ENCODE measurements at places on chromosomes 1 and 21. TPM values are rescaled to one million over a fixed set of nuclear protein-coding genes. Genes with fewer than 3 reads are reported as not detected.

- peak; percentile 48 for DNase-seq
- H3K27me3 ChIP-seq: no peaks in the 10 kb centered on the region
- H3K4me3 ChIP-seq: no peak overlapping the region
- H3K4me1 ChIP-seq: peaks cover 5% of the 10 kb centered on the region
- no peaks in the 10 kb centered on the region for H3K36me3 ChIP-seq
- no peak overlapping the region for H3K27ac ChIP-seq
Observed at GRCh38 chr1:94636624-94637023, 95.1 kb upstream of the F3 start.

DNA sequence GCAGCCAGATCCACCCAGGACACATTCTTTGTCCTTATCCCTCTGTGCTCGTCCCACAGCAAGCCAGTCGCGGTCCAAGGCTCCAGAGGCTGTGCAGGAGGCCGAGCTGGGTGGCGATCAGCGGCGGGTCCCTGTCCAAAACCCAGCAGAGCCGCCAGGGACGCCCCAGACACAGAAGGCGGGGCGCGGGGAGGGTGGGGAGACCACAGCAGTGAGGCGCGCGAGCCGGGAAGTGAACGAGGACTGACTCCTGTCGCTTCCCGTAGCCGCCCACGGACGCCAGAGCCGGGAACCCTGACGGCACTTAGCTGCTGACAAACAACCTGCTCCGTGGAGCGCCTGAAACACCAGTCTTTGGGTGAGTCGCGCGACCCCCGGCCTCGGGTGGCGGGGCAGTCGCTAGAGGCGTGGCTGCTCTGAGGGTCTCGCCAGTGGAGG, at the start of gene LGALS8:
Gene LGALS8 (plus strand): TSS at position 279 of the 438 bp plus-strand sequence. CDS start 2,089 bp downstream, outside the sequence.
- no peaks in the 10 kb centered on the region for H3K27me3 ChIP-seq
- peaks cover 12% of the 10 kb centered on the region for H3K36me3 ChIP-seq
- peak within 1 kb of the TSS; percentile 73 for H3K27ac ChIP-seq
- H3K4me3 ChIP-seq: peak within 1 kb of the TSS; percentile 96
- peak; percentile 80 for DNase-seq

The GRIK3 gene
- 0.12 TPM for total RNA-seq

DNA sequence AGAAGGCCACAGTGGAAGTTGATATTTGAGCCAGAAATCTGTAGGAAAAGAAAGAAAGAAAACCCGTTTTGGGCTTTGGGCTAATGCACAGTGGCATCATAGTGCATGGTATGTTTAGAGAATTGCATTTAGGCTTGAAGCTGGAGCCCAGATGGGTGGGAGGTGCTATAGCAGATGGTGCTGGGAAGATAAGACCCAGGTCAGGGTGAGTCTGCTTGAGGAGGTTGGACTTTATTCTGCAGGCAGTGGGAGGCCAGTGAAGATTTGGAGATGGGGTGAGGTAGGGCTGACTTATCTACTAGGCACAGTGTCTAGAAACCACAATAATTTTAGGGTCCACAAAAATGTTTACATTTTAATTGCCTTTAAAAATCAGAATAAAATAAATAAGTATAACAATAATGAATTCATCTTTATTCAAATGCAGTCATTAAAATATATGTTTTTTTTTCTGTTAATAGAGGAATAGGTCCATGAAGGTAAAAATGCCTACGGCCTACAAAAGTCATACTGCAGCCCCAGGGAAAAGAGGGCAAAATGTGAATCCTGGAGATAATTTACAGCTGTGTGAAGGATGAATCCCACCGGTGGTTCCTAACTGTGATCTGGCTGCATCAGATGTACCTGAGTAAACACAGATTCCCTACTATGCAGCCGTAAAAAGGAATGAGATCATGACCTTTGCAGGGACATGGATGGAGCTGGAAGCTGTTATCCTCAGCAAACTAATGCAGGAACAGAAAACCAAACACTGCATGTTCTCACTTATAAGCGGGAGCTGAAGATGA, 8.7 kb downstream of the DNAJC6 start:
- H3K27me3 ChIP-seq: no peaks in the 10 kb centered on the region
- H3K4me1 ChIP-seq: no peaks in the 10 kb centered on the region
- no peak for DNase-seq
- no peak overlapping the region for H3K4me3 ChIP-seq
- H3K27ac ChIP-seq: no peak overlapping the region

DNA sequence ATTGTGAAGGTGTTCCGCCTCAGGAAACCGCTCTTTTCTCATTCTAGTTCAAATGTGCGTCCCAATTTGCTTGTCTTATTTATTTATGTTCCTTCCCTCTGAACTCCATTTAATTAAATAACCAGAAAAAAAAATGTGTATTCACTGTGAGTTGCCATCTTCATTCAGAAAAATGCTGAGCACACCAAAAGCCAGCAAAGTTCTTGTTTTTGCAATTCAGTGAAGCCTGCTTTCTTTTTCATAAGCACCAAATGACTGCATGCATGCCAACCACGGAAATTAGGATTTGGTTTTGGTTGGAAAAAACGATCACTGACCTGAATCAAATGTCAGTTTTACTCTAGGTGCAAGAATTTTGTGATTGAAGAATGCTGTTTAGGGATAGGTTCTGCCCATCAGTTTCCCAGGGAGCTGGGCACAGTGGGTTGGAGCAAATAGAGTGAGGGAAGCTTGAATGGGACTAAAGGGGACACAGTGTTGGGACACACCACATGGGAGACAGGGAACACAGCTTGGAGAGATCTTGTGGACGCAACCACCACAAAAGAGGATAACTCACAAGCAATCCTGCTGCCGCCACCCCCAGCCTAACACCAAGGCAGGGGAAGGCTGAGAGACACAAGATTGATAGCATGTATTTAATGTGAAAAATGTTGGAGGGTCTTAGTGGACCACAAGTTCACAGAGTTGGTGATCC, 183.4 kb upstream of the GALNT2 start:
- H3K4me3 ChIP-seq: no peak overlapping the region
- no peak for DNase-seq
- H3K27me3 ChIP-seq: peaks cover 8% of the 10 kb centered on the region
- peaks cover 4% of the 10 kb centered on the region for H3K4me1 ChIP-seq

DNA sequence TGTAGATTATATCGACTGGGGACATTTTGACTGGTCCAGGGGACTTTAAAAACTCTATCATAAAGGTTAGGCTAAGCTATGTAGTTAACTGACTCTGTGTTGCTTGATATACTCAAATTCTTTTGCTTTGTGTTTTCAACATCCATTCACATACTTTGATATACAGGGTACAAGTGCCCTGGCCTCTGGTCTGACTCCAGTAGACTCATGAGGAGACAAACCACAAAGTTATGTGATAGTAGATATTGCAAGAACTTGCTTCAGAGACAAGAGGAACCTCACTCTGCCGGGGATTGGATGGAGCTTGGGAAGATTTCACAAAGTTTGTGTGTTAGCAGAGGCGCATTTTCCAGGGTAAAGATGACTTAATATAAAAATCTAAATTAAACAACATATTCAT, 1.3 kb downstream of the GORAB start:
- DNase-seq: peak; percentile 64
- H3K36me3 ChIP-seq: peaks cover 4% of the 10 kb centered on the region
- peaks cover 7% of the 10 kb centered on the region for H3K4me1 ChIP-seq
- peak overlapping the region; percentile 84 for H3K4me3 ChIP-seq
- H3K27ac ChIP-seq: peak overlapping the region; percentile 99

DNA sequence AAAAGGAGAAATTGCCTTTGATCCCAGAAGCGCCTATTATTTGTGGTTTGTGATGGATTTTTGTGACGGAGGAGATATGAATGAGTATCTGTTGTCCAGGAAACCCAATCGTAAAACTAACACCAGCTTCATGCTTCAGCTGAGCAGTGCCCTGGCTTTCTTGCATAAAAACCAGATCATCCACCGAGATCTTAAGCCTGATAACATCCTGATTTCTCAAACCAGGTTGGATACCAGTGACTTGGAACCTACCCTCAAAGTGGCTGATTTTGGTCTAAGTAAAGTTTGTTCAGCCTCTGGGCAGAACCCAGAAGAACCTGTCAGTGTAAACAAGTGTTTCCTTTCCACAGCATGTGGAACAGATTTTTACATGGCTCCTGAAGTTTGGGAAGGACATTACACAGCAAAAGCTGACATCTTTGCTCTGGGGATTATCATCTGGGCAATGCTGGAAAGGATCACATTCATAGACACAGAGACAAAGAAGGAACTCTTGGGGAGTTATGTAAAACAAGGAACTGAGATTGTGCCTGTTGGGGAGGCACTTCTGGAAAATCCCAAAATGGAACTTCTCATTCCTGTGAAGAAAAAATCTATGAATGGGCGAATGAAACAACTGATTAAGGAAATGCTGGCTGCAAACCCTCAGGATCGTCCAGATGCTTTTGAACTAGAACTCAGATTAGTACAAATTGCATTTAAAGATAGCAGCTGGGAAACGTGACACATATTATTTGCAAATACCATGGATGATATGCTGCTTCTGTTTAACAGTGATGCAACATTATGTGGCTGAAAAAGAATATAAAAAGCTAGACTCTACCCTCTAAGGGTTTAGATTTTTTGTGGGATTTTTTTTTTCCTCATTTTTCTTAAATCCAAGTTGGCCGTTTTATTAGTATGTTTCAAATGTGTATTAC, 10.5 kb downstream of the PDIK1L start:
- H3K36me3 ChIP-seq: peaks cover 4% of the 10 kb centered on the region
- H3K27ac ChIP-seq: no peak overlapping the region
- no peak for DNase-seq
- no peak overlapping the region for H3K4me3 ChIP-seq
- H3K4me1 ChIP-seq: peaks cover 9% of the 10 kb centered on the region

DNA sequence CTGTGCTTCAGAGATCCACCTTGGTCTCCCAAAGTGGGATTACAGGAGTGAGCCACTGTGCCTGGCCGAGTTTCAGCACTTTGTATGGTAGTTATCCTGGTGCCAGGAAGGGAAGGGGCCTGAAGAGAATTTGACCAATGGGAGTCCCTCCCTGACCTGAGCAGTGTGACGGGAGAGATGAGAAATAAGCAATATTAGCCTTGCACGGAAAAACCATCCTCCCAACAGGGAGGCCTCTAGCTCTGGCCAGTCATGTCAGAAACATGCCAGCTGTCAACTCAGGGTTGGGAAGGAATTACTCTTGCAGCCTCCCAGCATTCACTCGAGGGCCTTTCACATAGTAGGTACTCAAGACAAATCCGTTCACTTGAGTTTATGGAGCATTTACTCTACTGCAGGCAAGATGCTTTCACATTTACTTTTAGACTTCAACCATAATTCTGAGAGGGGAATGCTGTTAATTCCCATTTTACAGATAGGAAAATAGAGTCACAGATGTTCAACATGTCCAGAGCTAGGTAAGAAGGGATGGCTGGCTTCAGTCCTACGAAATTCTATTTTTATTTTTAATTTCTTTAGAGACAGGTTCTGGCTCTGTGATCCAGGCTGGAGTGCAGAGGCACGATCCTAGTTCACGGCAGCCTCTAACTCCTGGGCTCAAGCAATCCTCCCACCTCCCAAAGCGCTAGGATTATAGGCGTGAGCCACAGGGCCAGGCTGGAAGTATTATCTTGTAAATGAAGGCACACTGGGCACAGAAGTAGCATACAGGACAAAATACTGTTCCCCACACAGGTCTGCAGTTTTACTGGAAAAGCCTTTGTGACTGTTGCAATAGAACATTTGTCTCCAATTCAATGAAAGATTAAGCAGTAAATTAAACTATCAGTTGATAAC, 3.2 kb upstream of the ATP13A2 start:
- no peak overlapping the region for H3K27ac ChIP-seq
- no peak for DNase-seq
- H3K27me3 ChIP-seq: no peaks in the 10 kb centered on the region
- H3K36me3 ChIP-seq: peaks cover 10% of the 10 kb centered on the region
- H3K4me1 ChIP-seq: peaks cover 44% of the 10 kb centered on the region

The RIPPLY3 gene
- not detected for total RNA-seq

GRCh38 chr1:230516889-230517288, 90.8 kb upstream of the PGBD5 start:
- no peaks in the 10 kb centered on the region for H3K4me1 ChIP-seq
- DNase-seq: no peak
- H3K36me3 ChIP-seq: no peaks in the 10 kb centered on the region
- no peaks in the 10 kb centered on the region for H3K27me3 ChIP-seq
- no peak overlapping the region for H3K4me3 ChIP-seq
- no peak overlapping the region for H3K27ac ChIP-seq

- no peaks in the 10 kb centered on the region for H3K36me3 ChIP-seq
- no peak overlapping the region for H3K27ac ChIP-seq
- no peak for DNase-seq
Observed at GRCh38 chr1:210516697-210517459, 188.2 kb downstream of the HHAT start.

DNA sequence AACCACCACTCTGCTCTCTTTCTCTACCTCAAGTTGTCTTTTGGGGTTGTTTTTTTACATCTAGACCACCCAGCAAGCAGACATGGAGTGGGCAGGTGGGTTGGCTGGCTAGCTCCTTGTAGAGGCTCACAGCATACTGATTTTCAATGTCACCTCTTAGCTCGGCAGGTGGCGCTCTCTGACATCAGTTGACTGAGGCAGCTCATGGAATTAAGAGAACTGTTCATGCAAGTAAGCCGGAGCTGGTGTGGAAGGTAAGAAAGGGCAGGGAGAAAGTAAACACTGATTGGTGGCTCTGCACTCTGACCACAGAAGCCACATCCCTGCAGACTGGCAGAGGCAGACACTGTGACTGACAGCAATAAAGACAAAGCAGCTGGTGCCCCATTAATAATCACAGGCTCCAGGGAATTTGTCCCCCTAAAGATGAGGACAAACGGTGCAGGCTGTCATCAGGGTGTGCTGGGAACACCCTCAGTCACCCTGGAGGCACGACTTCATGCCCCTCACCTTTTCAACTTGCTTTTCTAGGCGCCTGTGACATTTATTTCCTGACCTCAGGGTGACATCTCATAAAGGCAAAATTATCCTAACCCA, 226.8 kb downstream of the LMX1A start:
- H3K27me3 ChIP-seq: peaks cover 2% of the 10 kb centered on the region
- H3K36me3 ChIP-seq: no peaks in the 10 kb centered on the region
- no peaks in the 10 kb centered on the region for H3K4me1 ChIP-seq
- no peak overlapping the region for H3K27ac ChIP-seq
- DNase-seq: no peak
- no peak overlapping the region for H3K4me3 ChIP-seq

DNA sequence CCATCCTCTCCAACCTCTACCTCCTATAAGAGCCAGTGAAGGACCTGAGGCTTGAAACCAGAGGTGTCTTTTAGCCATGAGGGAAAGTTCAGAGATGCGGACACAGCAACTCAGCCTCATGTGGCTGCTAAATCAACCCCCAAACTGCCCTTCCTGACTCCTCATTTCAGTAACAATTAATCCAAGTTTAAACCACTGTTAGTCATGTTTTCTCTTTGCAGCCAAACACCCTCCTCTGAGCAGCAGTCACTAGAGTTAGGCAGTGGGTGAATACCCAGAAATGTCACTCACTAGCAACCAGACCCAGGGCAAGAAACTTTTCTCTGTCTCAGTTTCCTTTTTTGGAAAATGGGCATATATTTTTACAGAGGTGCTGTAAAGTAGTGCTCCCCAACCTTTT, 71.2 kb downstream of the KCNJ15 start:
- H3K27me3 ChIP-seq: no peaks in the 10 kb centered on the region
- peak; percentile 79 for DNase-seq
- peaks cover 25% of the 10 kb centered on the region for H3K4me1 ChIP-seq
- H3K27ac ChIP-seq: no peak overlapping the region
